AG04449 (cell line): ENCODE measurements at places on chromosomes 6 and 20.

DNA sequence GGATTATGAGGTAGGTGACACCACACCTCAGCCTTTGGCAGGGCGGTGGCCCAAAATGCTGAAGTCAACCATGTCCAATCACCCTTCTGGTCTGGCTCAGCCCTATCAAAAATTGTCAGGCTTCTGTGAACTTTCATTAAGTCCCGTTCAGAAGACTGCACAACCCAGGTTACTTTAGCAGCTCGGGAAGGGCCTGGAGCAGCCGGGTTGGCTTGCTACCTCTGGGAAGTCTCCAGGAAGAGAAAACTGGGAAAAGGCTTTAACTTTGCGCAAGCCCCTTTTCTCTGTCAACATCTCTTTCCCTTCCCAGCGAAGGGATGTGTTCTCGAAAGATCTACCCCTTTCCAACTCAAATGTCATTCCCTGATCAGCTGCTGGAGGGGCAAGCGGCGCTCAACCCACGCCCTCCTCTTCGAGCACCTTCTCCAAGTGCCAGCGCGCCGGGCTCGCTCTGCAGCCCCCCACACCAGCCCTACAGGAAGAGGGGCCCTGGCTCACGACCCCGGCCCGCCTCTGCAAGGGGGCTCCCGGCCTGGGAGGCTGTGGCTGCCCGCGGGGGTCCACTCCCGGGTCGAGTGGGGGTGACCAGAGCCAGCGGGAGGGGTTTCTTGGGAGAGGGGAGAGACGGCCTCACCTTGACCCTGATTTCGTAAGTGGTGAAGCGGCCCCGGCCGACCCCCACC, 573 bp downstream of the SNX3 start:
- DNase-seq, result no peak

DNA sequence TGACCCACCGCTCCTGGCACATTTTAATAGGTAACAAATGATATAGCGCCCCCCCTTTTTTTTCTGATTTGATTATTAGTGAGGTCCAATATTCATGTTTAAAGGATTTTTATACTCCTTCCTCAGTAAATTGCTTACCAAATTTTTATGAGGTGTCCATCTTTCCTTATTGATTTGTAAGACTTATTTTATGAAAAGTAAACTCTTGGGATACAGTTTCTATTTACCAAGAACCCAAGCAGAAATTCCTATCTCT, 25.1 kb downstream of the TRIM27 start:
- no peak for DNase-seq

DNA sequence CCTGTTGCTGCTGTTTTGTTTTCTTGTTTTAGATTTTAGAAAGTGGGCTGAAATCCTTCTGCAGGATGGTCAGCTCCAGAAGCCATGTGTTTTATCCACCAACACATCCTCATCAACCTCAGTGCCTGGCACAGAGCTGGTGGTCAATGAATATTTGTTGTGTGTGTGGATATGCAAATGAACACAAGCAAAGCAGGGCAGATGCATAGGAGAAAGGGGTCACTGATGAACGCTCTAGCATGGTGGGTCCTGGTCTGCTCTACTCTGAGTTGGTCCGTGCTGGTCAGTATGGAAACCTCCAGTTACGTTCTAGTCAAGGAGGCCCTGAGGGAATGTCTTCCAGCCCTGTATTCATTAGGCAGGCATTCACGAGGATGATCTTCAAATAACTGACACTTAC, 682.5 kb downstream of the QKI start:
- no peak for DNase-seq

DNA sequence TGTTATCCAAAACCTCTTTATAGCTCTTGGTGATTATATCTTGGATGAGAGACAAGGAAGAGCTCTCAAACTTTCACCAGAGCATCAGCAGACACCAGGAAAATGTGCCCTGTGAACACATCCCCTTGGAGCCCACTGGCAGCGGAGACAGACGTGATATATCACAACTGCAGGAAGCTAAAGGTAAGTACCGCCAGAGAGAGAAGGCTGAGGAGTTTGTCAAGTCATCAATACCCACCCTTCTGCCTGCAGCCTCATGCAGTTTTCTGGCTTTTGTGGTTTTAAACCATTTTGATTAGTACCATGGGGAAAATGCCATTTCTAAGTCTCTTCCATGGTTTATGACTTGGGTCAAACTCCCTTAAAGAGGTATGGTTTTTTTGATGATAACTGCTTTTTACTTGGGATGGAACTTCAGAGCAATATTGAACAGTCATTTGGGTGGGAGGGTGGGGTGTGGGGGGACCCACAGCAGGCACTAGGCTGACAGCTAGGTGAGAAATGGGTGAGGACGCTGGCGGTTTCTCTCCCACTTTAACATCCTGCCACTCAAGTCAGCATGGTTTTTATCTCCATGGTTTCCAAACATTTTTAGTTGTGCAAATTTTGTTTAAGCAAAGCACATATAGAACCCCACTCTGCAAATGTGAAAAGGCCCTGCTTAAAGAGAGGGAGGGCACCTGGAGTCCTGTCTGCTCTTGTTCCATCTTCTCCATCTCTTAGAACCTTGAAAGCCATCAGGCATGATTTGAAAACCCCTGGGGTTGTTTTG, 108.4 kb downstream of the SCML4 start:
- DNase-seq, result no peak

- peak; percentile 53 for DNase-seq
Measured at GRCh38 chr6:134911547-134911946, 38.4 kb downstream of the ALDH8A1 start.
